NCI-H187 (cell line): ENCODE measurements at places on chromosomes 1 and 21.

DNA sequence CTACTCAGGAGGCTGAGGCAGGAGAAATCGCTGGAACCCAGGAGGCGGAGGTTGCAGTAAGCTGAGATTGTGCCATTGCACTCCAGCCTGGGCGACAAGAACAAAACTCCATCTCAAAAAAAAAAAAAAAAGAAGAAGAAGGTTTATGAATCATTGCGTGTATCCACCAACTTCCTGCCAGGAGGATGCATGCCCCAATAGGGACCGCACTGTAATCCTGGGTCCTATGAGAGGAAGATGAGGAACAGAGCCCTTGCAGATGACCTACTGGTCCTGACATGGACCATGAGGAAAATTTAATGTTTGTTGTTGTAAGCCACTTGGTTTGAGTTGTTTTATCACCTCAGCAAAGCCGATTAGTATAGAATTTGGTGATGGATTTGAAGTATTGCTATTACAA lies 56.7 kb downstream of the PTGS2 start:
- no peak for DNase-seq

GRCh38 chr1:43731867-43732531 lies 24.7 kb downstream of the ST3GAL3 start:
- DNase-seq: no peak

DNA sequence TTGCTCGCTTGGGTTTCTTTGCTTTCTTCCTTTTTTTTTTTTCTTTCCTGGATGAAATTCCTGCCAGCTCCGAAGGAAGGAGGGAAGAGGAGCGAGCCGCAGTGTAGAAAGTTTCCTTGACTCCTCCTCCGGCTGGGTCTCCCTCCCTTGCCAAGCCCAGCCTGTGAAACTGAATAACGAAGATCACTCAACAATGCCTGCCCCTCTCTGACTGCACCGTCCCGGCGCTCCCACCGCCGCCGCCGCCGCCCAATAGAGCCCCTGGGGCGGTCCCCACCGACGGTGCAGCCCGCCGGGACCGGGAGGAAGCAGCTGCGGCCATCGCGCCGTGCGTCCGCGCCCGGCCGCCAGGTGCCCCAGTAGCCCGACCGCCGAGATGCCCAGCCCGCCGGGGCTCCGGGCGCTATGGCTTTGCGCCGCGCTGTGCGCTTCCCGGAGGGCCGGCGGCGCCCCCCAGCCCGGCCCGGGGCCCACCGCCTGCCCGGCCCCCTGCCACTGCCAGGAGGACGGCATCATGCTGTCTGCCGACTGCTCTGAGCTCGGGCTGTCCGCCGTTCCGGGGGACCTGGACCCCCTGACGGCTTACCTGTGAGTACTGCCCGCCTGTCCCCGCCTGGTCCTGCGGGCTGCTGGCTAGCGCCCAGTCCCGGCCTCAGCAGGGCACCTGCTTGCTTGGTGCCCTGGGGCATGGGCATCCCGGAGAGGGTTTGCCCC lies at the start of gene LGR6:
Gene LGR6, plus strand, starts transcription at position 186 of the 714 bp plus-strand sequence. Its CDS starts 191 bp downstream, at position 377.
- no peak for DNase-seq

- DNase-seq: no peak
Measured at GRCh38 chr1:44554706-44555105, 119.6 kb downstream of the TMEM53 start.

DNA sequence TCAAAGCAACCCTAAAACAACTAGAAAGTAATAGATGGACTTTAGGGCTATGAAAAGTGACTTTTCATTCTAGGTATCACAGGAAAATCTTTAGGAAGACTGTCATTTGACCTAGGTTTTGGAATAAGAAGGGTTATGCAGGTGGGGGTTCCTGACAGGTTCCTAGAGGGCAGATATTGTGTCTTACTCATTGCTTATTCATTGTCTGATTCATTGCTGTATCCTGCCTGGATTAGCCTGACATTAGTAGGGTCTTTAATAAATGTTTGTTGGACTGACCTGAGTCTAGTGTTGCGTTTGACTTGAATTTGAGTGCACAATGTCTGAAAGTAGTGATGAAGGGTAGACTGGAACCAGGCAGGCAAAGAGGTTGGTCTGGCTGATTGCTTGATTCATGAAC lies 6.0 kb downstream of the FNBP1L start:
- DNase-seq: no peak

DNA sequence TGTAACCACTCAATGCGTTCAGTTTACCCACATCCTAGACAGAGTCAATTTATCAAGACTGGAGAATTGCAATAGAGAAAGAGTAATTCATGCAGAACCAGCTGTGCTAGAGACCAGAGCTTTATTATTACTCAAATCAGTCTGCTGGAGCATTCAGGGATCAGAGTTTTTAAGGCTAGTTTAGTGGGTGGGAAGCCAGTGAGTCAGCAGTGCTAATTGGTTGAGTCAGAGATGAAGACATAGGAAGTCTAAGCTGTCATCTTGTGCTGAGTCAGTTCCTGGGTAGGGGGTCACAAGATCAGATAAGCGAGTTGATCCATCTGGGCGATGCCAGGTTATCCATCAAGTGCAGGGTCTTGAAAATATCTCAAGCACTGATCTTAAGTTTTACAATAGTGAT lies 499.6 kb downstream of the MRPL39 start:
- DNase-seq: no peak

DNA sequence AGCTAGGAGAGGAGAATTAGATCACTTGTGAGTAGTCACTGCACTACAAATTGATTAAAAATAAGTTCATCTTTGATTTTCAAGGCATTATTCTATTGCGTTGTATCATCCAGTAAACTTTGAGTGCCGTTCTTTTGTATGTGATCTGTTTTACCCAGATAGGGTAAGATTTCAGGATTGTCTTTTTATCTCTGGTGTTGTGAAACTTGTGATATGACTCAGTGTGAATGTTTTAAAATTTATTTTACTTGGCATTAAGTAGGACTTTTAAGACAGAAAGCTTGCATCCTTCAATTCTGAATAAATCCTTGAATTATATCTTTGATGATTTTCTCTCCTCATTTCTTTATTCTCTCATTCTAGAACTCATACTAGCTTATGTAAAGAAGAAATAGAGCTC lies 93.3 kb upstream of the ADAMTS5 start:
- no peak for DNase-seq
